ENCODE measurements at places on chromosomes 7 and 10.

- peaks cover 37% of the 10 kb centered on the region for H3K36me3 ChIP-seq
- H3K4me1 ChIP-seq = peaks cover 8% of the 10 kb centered on the region
- no peaks in the 10 kb centered on the region for H3K27me3 ChIP-seq
- no peak overlapping the region for H3K27ac ChIP-seq
- DNase-seq = no peak
- H3K4me3 ChIP-seq = no peak overlapping the region
Measured at GRCh38 chr10:109861081-109861480, 62.2 kb downstream of the XPNPEP1 start.

- peak overlapping the region; percentile 76 for H3K27ac ChIP-seq
- peaks cover 26% of the 10 kb centered on the region for H3K4me1 ChIP-seq
- no peaks in the 10 kb centered on the region for H3K36me3 ChIP-seq
- H3K4me3 ChIP-seq = peak overlapping the region; percentile 21
Measured at GRCh38 chr10:86965986-86966654, 2.2 kb upstream of the ADIRF start.

DNA sequence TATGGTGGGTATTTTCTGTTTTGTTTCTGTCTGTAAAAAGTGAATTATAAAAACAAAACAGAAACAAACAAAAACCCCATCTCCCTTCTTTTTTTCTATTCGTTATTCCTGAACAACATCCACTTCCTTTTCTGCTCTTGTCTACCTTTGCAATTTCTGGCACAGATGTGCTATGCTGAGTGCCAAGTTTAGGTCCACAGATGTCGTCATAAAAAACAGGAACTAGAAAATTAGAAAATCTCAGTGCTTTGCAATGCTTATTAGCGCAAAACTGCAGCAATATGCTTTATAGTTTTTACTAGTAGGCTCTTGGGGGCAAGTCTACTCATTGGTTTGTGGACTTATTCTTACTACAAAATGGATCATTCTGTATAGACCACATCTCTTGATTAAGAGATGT, 94.2 kb upstream of the PRKCQ start:
- peaks cover 30% of the 10 kb centered on the region for H3K27me3 ChIP-seq
- H3K4me1 ChIP-seq = peaks cover 10% of the 10 kb centered on the region
- no peak for DNase-seq
- H3K27ac ChIP-seq = no peak overlapping the region

- H3K36me3 ChIP-seq = no peaks in the 10 kb centered on the region
- H3K27me3 ChIP-seq = peaks cover 11% of the 10 kb centered on the region
- DNase-seq = no peak
- no peak overlapping the region for H3K4me3 ChIP-seq
Measured at GRCh38 chr7:43482679-43483252, 100.1 kb upstream of the STK17A start.

- peaks cover 2% of the 10 kb centered on the region for H3K27me3 ChIP-seq
- DNase-seq = no peak
- no peak overlapping the region for H3K4me3 ChIP-seq
- peaks cover 17% of the 10 kb centered on the region for H3K4me1 ChIP-seq
Measured at GRCh38 chr7:2824678-2825461, 19.2 kb downstream of the GNA12 start.

DNA sequence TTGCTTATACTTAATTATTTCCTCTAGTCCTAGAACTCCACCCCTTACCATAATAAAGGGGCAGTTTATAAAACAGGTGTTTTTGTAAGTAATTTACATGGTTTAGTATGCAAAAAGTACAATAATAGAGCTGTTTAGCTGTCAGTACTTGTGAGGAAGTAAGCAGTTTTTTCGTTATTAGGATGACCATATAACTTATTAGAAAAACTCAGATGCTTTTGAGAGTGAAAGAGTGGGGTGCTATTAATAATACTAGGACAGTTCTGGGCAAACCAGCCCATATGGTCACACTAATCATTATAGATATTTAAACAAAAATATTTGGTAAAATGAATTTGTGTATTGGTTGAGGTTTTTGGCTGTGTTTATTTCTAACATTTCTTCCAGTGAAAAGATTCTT, 201.9 kb upstream of the KAT6B start:
- H3K27ac ChIP-seq = no peak overlapping the region
- no peaks in the 10 kb centered on the region for H3K4me1 ChIP-seq
- DNase-seq = no peak
- no peak overlapping the region for H3K4me3 ChIP-seq
- H3K27me3 ChIP-seq = no peaks in the 10 kb centered on the region

DNA sequence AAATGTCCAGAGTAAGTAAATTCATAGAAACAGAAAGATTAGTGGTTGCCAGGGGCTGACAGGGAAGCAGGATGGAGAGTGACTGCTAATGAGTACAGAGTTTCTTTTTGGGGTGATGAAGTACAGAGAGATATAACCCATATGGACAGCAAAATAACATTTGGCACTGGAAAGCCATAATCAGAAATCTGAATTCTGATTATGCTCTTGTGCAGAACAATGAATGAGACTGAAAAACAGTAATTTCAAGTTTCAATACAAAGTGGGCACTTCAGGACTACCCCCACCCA, 4.5 kb downstream of the RHEB start:
- no peaks in the 10 kb centered on the region for H3K27me3 ChIP-seq
- peaks cover 65% of the 10 kb centered on the region for H3K4me1 ChIP-seq
- H3K27ac ChIP-seq = peak overlapping the region; percentile 34
- H3K36me3 ChIP-seq = peaks cover 32% of the 10 kb centered on the region
- DNase-seq = no peak
- no peak overlapping the region for H3K4me3 ChIP-seq

DNA sequence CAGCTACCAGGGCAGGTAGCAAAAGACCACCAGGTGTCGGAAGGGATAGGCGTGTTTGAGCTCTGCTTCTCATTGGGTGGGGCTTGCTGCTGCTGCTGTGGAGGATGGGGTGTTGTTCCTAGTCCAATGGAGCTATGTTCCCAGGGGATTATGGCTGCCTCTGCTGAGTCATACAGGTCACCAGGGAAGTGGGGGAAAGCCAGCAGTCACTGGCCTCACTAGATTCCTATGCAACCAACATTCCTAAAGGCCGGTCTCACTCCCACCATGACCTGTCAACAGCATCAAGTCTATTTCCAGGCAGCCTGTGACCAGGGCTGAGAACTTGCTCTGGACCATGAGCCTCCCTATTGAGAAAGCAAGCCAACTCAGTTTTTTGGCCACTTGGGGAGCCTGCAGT, 1160.8 kb downstream of the REEP3 start:
- H3K27ac ChIP-seq = no peak overlapping the region
- no peaks in the 10 kb centered on the region for H3K36me3 ChIP-seq
- no peaks in the 10 kb centered on the region for H3K4me1 ChIP-seq
- no peak overlapping the region for H3K4me3 ChIP-seq
- no peak for DNase-seq

DNA sequence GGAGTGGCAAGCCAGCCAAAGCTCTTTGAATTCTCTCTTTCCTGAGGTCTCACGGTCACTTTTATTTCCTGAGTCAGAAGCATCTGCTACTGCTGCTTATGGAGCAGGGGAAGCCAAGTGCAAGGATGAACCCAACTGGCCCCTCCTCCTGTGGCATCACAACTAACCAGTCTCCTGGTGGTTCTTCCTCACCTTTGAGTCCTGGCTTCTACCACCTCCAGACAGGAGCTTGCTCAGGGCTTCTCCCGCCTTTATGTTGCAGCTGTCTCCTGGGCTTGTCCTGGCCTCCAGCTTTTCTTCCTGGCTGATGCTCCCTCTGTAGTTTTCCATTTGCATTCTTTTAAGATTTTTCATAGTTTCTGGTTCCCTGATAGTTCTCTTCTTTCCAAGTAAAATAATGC, 349.7 kb upstream of the NRP1 start:
- no peak for DNase-seq
- H3K4me3 ChIP-seq = no peak overlapping the region
- H3K27me3 ChIP-seq = no peaks in the 10 kb centered on the region
- no peak overlapping the region for H3K27ac ChIP-seq

- H3K4me3 ChIP-seq = no peak overlapping the region
- H3K36me3 ChIP-seq = no peaks in the 10 kb centered on the region
- DNase-seq = no peak
Measured at GRCh38 chr7:147852833-147853232, 737.7 kb upstream of the C7orf33 start.

DNA sequence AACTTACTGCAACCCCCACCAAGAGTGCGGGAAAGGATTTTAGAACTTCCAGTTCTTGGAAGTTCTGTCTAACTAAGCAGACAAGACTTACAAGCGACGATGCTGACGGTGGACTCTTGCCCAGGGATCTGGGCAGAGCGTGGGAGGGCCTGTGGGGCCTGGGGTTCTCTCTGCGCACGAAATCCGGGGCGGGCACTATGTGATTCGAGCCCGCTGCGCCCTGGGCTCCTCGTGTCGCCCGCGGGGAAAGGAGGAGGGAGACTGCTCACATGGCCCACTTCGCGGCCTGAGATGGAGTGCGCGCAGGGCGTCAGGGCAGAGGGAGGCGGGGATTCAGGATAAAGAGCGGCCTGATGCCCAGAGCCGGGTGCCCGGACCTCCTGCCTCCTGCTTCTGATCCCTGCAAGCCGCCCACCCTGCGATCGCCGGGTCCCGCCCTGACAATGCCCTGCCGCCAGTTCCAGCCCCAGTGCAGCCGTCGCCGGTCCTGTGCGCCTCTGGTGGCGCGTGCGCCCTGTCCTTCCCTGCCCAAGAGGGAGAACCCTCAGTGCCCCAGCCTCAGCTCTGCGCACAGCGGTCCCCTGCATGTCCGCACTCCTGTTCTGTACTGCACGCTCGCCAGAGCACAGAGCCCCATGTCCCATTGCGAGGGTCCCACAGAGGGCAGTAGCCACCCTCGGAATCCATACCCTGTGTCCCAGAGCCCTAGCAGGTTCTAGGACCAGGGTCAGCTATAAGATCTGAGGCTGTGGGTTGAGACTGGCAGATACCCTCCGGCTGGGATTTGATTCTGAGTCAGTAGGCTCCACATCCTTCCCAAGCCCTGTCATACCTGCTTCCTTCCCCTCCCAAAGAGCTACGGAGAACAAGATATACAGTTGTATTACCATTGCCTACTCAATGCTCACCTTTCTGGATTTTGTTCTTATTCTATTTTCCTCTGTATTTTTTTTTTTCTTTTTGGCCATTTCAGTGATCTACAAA, 99.4 kb upstream of the TMEM106B start:
- H3K27me3 ChIP-seq = peaks cover 58% of the 10 kb centered on the region
- DNase-seq = no peak
- peak overlapping the region; percentile 39 for H3K4me3 ChIP-seq
- H3K36me3 ChIP-seq = no peaks in the 10 kb centered on the region
- H3K27ac ChIP-seq = no peak overlapping the region

- no peak for DNase-seq
- no peak overlapping the region for H3K4me3 ChIP-seq
- peaks cover 7% of the 10 kb centered on the region for H3K4me1 ChIP-seq
- no peaks in the 10 kb centered on the region for H3K27me3 ChIP-seq
- H3K27ac ChIP-seq = no peak overlapping the region
Measured at GRCh38 chr10:1550291-1550595, 187.1 kb downstream of the ADARB2 start.

GRCh38 chr7:149473251-149473650, 12.4 kb upstream of the ZNF777 start:
- DNase-seq = no peak
- H3K36me3 ChIP-seq = peaks cover 57% of the 10 kb centered on the region
- H3K4me3 ChIP-seq = no peak overlapping the region
- H3K4me1 ChIP-seq = peaks cover 3% of the 10 kb centered on the region
- H3K27me3 ChIP-seq = no peaks in the 10 kb centered on the region
- no peak overlapping the region for H3K27ac ChIP-seq

DNA sequence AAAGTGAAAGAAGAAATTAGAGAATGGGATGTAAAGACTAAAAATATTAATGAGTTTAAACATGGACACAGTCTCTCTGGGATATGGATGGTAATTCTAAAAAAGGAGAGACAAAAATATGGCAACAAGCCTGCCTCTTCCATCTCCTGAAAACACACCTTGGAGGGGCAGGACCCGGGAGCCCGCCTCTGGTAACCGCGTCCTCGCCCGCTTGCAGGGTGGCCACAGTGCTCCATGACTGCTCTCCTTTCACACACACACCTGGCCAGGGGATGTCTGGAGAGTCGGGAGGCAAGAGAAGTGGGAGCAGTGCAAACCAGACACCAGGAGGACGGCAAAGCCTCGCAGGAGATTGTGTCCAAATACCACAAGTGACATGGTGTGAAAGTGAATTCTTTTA, 166.3 kb downstream of the ZMYND11 start:
- no peaks in the 10 kb centered on the region for H3K36me3 ChIP-seq
- no peak overlapping the region for H3K27ac ChIP-seq
- no peak overlapping the region for H3K4me3 ChIP-seq
- H3K4me1 ChIP-seq = peaks cover 2% of the 10 kb centered on the region
- no peak for DNase-seq
- H3K27me3 ChIP-seq = no peaks in the 10 kb centered on the region

GRCh38 chr10:87880336-87880735, 16.9 kb downstream of the PTEN start:
- no peak overlapping the region for H3K27ac ChIP-seq
- H3K4me3 ChIP-seq = no peak overlapping the region
- no peaks in the 10 kb centered on the region for H3K27me3 ChIP-seq

DNA sequence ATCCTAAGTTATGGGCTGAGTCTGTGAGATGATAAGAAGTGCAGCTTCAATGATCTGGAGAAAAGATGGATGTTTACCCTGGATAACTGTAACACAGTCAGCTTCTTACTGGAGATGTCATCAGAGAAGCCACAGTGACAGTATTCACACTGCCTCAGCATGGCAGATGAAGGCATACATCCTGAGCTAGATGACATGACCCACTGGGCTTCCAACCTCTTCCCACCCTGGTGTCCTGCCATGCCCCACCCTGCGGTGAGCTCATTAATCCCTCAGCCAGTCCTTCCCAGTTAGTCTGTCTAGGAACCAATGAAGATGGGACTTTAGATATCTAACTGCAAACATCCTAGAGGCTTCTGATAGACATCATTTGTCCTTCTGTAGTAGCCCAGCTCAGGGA, 213.8 kb downstream of the TAX1BP1 start:
- H3K4me3 ChIP-seq = no peak overlapping the region
- H3K36me3 ChIP-seq = no peaks in the 10 kb centered on the region
- H3K27me3 ChIP-seq = no peaks in the 10 kb centered on the region

DNA sequence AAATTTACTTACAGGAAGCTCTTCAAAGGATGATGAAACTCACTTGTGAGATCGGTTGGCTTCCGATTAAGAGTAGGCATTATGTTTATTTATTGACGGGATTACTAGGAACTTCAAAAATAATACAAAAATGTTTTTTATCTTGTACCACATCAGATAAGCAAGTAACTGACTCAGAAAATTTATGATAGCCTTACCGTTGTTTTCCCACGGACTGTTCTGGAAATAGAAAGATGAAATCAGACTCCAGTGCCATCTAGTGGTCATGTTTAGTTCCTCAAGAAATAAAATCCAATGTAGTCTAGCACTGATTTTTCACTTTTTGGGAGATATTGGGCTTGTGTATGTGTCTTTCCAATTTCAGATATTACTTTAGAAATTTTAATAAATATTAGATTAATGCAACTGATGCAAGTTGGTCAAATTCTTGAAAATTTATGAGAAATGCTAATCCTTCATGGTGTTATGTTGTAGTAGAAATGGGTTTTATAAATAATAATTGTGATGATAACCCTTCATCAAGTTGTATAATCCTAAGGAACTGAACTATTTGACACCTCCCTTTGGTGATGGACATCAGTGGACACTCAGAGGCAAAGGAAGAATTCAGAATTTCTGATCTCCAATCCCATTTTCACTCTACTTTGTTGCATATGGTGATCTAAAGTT, 168.8 kb downstream of the TMEM26 start:
- H3K4me3 ChIP-seq = peak overlapping the region; percentile 39
- H3K27me3 ChIP-seq = peaks cover 24% of the 10 kb centered on the region
- peaks cover 43% of the 10 kb centered on the region for H3K4me1 ChIP-seq
